ENCODE measurements at places on chromosomes 12 and 14. TPM values are rescaled to one million over a fixed set of nuclear protein-coding genes. Genes with fewer than 3 reads are reported as not detected.

The CLEC2B gene
- 51.1 TPM for total RNA-seq

The SLC25A47 gene
- 0.05 TPM for total RNA-seq

The SRRM4 gene
- not detected for total RNA-seq

The P2RX2 gene
- total RNA-seq, result not detected

The PLXNC1 gene
- total RNA-seq, result 0.99 TPM

The OR6C2 gene
- total RNA-seq, result not detected

The DEPDC4 gene
- 0.41 TPM for total RNA-seq
